Brain (organoid and tissue), 16 donors: ENCODE measurements at places on chromosomes 6 and 20. TPM values are rescaled to one million over a fixed set of nuclear protein-coding genes. Genes with fewer than 3 reads are reported as not detected.

C6orf52 gene
- 10.1 TPM for polyA plus RNA-seq

ZBP1 gene
- polyA plus RNA-seq: not detected

DCDC2 gene
- polyA plus RNA-seq: 0.88 TPM

TAF11 gene
- 48.1 TPM for polyA plus RNA-seq

NQO2 gene
- 16.8 TPM for polyA plus RNA-seq

BTN1A1 gene
- 0.36 TPM for polyA plus RNA-seq

SYNDIG1 gene
- 19.3 TPM for polyA plus RNA-seq

HIVEP1 gene
- 5.5 TPM for polyA plus RNA-seq

DNA sequence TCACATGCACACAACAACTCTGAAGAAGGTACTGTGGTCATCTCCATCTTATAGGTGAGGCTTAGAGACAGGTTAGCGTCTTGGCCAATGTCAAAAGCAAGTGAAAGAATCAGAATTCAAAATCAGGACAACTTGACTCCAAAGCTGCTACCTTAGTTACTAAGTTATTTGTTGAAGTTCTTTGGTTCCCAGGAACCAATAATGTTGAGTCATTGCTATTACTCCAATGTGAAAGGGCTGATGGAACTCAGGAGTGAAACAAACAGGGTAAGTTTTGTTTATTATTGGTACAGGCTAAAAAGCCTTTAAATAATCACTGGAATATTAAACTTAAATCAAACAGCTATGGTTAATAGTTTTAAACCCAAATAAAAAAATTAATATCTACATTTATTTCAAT lies 111.1 kb downstream of the PDSS2 start:
- DNase-seq: no peak

DNA sequence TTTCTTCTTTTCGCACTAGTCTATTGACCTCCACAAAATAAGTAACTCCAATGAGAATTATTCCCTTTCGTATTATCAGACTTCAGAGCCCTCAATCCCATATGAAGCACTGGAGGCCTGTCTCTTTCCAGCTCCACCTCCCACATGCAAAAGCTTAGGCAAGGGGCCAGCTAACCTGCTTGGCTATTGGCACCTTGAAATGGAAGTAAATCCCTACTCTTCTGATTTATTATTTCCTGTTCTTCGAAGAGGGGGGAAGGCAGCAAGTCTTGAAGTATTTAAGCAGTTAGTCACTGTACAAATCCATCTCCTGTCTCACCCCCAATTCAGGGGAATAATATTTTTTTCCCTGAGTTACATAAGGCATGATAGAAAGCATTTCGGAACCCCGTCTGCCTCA lies 577.8 kb downstream of the MAFB start:
- DNase-seq: no peak

DNA sequence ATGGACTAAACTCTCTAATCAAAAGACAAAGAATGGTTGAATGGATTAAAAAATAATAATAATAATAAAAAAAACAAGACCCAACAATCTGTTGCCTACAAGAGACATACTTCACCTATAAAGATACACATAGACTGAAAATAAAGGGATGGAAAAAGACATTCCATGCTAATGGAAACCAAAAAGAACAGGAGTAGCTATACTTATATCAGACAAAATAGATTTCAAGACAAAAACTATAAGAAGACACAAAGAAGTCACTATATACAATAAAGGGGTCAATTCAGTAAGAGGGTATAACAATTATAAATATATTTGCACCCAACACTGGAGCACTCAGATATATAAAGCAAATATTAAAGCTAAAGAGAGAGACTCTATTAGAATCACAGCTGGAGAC lies 106.7 kb downstream of the BTBD9 start:
- DNase-seq: no peak

DNA sequence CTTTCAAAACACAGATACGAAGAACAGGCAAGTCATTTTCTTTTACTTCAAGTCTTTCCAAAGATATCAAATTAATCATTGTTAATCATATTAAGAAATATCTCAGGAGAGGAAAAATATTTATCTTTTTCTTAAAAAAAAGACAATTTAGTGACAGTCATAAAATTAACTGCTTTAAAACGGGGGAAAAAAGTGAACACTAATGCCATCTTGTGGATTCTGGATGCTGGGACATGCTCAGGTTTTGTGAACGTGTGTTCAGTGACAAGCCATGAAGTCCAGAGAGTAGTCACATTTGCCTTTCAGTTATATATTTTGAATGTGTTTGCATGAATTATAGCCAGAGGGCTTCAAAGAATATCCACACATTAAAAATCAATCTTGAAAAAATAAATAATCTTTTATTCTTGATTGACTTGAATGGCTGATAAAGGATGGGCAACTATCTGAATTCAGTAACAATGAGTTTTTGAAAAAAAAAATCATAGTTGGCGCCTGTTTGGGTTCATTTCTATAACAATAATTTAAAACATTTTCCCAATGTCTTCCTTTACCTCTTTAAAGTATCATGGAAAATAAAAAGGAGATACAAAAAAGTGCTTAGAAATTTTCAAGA lies 74.7 kb upstream of the NOX3 start:
- peak; percentile 81 for DNase-seq

DNA sequence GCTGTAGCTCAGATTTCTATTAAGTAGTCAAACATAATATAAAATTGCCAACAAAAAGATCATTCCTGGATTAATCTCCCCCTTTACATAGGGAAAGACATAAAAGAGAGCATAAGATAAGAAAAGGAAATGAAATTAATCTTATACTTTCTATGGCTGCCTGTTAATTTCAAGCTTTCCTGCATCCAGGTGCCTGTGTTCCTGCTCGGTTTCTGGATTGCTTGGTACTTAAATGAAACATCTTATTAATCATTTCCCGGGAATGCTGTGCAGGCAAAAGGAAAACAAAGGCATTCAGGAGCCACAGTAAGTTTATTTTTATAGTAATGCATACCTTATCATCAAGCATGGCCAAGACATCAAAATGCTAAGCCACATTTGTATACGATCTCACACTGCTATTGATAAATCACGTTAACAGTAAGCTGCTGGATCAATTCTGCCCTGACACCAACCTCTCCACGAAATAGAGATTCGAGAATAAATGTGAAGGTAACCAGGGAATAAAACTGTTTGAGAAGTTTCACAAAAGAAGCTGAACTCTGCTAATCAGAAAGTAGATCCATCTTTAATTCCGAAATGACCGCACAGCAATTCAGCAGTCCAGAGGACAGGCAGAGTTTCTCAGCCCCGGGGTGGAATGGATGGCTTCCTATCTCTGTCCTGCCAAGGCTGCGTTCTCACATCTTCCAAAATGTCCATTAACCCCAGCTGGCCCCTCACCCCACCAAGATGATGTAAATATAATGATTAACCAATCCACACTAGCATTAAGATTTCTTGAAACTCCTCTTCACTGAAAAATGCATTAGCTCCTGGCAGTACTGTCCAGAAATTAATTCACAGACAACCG lies 32.6 kb upstream of the APCDD1L start:
- DNase-seq: no peak

GRCh38 chr20:58526411-58526810 lies 11.2 kb upstream of the APCDD1L start:
- no peak for DNase-seq

DNA sequence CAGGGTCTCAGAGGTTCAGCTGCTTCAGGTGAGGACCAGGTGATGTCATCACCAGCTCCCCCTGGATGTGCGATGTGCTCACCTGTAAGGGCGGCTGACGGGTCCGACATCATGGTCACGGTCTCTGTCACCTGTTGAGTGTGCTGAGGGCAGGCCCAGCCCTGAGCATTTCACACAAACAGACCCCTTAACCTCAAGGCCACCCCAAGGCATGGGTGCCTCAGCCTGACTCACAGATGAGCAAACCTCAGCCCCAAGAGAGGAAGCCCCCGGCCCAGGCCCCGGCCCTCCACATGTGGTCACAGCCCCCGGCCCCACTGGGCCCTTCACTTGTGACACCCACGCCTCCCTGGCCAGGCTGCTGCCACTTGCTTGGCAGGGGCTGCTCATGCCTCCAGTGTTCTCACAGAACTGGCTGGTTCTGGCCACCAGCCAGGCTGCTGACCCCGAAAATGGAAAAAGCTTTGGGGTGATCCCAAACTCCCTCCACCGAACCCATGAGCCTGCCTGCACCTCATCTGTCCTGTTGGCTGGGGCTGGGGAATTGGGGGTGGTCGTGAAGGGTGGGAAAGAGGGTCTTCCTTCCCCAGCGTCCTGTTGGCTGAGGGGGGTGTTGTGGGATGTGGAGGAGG lies 33.3 kb downstream of the PRR18 start:
- no peak for DNase-seq

DNA sequence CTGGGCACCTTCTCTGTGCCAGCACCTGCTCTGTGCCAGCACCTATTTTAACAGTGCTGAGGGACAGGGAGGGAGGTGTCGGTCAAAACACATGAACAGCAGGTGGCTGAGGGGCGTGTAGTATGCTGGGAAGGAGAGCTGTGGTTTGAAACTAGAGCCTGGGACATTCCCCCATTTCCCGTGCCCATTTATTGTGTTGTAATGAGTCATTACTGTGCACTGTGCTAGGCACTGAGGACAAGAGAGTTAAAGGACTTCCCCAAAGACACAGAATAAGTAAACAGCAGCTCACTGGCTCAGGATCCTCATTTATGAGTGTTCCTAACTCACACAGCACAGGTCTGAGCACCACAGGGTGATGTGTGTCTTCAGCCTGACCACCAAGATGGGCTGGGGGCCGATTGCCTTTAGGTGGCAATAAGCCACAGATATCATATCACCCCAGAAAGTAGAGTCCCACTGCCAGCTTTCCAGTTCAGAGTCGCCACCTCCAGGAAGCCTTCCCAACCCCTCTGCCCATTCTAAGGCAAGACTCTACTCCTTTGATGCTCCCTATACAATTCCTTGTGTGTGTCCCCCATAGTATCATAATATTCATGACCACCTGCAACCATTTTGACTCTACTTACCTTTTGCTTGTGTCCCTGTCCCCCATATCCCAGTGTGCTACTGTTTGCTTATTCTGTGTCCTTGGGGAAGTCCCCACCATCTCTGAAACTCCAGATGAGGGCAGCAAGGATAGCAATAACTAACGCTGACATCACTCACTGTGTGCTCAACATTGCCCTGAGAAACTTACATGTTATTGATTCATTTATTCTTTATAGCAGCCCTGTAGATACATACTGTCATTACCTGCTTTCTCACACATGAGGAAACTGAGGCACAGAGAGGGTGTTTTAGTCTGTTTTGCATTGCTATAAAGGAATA lies 87.3 kb downstream of the TOX2 start:
- DNase-seq: no peak

GRCh38 chr20:58692579-58693225 lies at the start of gene NPEPL1:
TSS of gene NPEPL1 (plus strand) at chr20:58692800. CDS start at chr20:58692901, 101 bp downstream.
- peak; percentile 70 for DNase-seq

DNA sequence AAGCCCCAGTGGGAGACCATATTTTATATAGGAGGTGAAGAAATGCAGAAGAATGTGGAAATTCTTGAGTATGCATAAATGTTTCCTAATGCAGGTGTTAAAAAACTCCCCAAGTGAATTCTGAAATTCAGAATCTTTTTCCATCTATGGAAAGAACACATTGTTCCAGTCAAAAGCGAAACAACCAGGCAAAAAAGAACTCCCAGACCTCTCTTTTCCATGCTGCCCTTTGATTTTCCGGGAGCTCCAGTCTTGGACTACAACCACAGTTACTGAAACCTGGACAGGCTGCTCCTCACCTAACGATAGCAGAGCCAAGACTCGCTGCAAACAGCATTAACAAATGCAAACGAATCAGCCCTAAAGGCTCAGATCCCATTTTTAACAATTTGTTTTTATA lies 108.7 kb upstream of the CNKSR3 start:
- no peak for DNase-seq

DNA sequence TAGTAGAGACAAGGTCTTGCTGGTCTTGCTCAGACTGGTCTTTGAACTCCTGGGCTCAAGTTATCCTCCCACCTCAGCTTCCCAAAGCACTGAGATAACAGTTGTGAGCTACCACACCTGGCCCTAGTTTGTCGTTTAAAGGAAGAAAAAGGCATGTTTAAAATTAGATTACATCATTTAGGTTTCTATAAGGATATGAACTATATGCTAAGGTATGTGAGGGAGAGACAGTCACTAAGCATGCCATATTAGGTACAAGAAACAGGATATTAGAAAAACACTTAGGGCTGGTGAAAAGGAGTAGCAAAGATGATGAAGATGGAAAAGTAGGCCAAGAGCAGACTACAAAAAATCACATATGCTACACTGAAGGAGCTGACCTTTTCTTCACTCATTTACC lies 106.4 kb downstream of the ASCC3 start:
- DNase-seq: no peak

GRCh38 chr6:31879901-31880300 lies 1.1 kb upstream of the SLC44A4 start:
- DNase-seq: no peak

DNA sequence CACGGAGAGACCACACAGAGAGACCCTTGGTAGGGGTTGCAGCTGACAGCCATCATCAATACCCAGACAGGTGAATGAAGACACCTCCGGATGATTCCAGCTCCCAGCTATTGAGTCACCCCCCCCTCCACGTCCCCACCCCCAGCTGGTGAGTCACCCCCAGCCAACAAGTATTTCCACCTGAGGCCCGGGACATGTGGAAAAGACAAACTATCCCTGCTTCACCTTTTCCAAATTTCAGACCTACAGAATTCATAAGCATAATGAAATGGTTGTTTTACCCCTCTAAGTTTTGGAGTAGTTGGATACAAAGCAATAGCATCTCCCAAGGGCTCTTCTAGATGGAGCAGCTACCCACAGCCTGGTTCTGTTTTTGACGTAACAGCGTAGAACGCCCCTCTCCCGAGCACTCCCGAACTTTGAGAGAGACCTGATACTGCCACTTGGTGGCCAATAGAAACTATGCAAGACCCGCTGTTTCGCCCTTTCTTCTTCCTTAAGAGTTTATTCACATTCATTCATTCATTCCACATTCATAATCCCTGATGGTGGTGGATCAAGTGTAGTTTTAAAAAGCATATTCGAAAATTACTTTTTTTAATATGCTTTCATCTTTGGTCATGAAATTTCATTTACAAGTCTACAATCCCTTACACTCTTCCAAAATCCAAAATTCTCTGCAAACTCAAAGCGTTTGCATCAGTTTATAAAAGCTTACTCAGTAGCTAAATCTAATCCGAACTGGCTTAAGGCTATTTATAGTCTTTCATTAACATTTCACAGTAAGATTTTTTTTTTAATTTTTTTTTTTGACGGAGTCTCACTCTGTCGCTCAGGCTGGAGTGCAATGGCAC lies 15.1 kb upstream of the PPP1R16B start:
- peak; percentile 71 for DNase-seq
